ENCODE measurements at places on chromosomes 1 and 21. TPM values are rescaled to one million over a fixed set of nuclear protein-coding genes. Genes with fewer than 3 reads are reported as not detected.

- no peaks in the 10 kb centered on the region for H3K36me3 ChIP-seq
- H3K27me3 ChIP-seq, result peaks cover 27% of the 10 kb centered on the region
- no peak overlapping the region for H3K27ac ChIP-seq
- DNase-seq, result no peak
- H3K4me1 ChIP-seq, result peaks cover 23% of the 10 kb centered on the region
- H3K4me3 ChIP-seq, result no peak overlapping the region
These were observed 46.0 kb downstream of the UBIAD1 start for GRCh38 chr1:11318982-11319381.

Gene C2CD4D
- total RNA-seq, result 0.65 TPM

- no peak overlapping the region for H3K4me3 ChIP-seq
- H3K36me3 ChIP-seq, result no peaks in the 10 kb centered on the region
- peaks cover 6% of the 10 kb centered on the region for H3K4me1 ChIP-seq
- no peak overlapping the region for H3K27ac ChIP-seq
These were observed 20.1 kb upstream of the S100A10 start for GRCh38 chr1:152013664-152014237.

Gene CELA2B
- total RNA-seq, result not detected

DNA sequence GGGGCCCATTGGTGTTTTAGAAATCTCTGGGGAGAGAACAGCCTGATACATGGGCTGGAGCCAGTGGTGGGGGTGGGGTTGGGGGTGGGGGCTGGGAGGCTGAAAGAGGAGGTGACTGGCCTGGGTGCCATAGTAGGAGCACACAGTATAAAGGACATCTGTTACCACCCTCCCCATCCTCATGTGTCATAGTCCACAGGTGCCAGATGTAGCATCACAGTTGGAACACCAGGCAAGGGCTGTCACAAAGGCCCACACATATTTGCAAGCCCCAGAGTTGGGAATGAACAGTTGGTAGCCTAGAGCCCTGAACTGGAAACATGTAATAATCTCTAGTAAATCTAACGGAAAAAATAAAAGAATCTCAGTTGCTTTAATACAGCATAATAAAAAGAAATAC, 55.1 kb upstream of the CR2 start:
- H3K4me1 ChIP-seq, result peaks cover 2% of the 10 kb centered on the region
- H3K4me3 ChIP-seq, result no peak overlapping the region
- no peak overlapping the region for H3K27ac ChIP-seq

DNA sequence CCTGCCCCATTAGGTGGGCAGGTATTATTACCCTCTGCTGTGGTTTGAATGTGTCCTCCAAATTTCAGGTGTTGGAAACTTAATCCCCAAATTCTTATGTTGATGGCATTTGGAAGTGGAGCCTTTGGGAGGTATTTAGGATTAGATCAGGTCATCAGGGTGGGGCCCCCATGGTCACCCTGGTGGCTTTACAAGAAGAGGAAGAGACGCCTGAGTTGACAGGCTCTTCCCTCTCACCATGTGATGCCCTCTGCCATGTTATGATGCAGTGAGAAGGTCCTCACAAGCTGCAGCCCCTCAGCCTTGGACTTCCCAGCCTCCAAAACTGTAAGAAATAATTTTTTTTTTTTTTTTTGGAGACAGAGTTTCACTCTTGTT, 8.8 kb upstream of the THEMIS2 start:
- peaks cover 12% of the 10 kb centered on the region for H3K4me1 ChIP-seq
- H3K27me3 ChIP-seq, result no peaks in the 10 kb centered on the region
- H3K36me3 ChIP-seq, result no peaks in the 10 kb centered on the region

Measured in mesothelial cell of epicardium (in vitro differentiated cells).